Mammary epithelial cell (primary cell): ENCODE measurements at places on chromosomes 6 and 20. TPM values are rescaled to one million over a fixed set of nuclear protein-coding genes. Genes with fewer than 3 reads are reported as not detected.

DNA sequence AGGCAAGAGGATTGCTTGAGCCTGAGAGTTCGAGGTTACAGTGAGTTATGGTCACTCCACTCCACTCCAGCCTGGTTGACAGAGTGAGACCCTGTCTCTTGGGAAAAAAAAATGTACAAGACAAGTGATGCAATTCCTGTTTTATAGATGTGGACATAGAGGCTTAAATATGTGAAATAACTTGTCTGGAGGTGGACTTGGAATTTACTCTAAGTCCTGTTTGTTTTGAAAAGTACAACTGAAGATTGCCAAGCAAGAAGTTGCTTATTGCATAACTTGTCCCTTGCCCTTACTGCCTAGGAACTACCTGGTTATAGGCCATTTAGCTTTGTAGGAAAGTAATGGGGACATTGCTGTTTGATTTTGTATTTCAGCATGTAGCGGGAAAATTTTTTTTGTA, 26.0 kb upstream of the ADIG start:
- no peak for DNase-seq

- peak; percentile 77 for DNase-seq
These were observed 9.4 kb upstream of the KHDC1L start for GRCh38 chr6:73234733-73235132.

BMP6 gene
- 4.2 TPM for polyA plus RNA-seq

DNA sequence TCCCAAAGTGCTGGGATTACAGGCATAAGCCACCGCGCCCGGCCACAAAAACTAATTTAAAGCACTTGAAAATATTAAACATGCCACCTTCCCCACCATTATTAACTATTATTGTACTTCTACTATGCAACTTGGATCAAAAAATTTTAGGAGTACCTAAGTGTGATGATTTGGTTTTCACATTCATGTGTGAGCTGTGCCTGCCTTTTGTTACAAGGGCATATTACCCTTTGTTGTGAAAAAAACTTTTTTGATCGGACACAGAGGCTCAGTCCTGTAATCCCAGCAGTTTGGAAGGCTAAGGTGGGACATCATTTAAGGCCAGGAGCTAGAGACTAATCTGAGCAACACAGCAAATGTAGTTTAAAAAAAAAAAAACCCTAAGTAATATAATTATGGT, 17.1 kb downstream of the ROMO1 start:
- no peak for DNase-seq

DNA sequence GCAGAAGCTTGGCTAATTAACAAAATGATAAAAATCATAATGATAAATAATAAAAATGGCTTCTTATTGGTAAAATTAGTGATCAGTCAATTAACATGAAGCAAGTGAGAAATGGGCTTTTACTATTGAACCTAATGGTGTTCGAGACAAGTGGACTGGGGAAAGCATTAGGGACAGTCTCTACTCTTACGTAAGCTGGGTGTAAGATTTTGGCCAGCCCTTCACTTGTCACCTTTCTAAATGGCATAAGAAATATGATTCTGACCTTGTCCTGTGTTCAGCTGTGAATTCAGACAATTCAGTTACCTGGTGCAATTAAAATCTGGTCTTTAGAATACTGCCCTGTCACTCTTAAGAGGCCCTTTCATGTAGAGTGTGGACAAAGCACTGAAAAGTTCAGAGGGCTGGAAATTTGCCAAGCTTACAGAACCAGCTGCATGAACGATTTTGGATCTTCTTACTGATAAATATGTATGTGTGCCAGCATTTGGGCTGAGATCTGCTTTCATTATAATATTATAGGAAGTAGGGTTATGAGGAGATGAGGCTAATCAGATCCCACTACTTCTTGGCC, 115.9 kb downstream of the QRSL1 start:
- DNase-seq: no peak

FGD2 gene
- not detected for polyA plus RNA-seq

DNA sequence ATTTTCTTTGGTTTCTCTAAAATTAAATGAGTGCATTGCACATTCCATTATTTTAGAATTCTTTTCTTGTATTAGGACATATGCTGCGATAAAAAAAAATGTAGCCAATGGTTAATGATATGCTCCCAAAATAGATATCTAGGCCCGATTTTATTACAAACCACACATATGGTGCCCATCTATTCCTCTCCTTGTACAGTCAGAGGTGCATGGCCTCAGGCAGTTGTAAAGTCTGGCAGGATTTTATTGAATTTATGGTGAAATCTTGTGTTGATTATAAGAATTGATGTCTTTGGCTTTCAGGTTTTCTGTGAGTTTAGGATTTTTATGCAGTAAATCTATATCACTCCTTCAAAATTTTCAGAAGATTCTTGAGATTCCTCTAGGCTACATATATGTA, 192.2 kb downstream of the RFPL4B start:
- no peak for DNase-seq

- DNase-seq: peak; percentile 19
These were observed 29.9 kb upstream of the MTRF1L start for GRCh38 chr6:153032255-153032882.

CFAP61 gene
- polyA plus RNA-seq: 0.07 TPM

GRCh38 chr20:21395666-21396598, 1.4 kb downstream of the NKX2-4 start:
- peak; percentile 25 for DNase-seq

DNA sequence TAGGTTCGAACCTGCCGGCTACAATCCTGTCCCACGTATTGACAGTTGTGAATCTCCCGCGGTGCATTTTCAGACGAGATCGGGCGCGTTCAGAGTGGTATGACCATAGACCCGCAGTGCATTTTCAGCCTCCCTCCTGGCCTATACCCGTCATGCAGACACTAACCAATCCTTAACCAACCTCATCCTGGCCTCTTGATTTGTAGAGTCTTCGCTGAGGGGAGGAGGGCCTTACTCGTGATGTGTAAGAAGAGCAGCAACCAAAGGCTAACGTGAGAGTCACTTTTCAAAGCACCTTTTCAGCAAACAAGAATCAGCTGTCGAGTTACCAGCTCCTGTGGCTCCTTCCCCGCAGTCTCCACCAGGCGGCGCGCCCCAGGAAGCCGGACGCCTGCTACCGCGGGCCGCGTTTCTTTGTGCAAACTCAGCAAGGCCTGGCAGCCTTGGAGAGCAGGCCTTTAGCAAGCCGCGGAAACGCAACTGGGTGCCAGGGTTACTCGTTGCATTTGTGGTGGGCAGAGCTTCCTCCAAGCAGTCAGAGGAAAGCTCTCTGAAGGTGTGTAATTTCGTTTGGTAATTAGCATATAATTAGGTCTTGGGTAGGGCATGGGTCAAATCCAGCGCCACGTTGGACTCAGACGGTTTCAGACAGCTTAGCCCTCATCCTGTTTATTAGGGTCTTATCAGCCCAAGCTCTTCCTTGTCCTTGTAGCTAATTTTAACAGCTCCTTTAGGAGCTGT, 139.8 kb downstream of the OR2B2 start:
- peak; percentile 90 for DNase-seq

- peak; percentile 46 for DNase-seq
These were observed 28.9 kb downstream of the CDH26 start for GRCh38 chr20:59987135-59987534.

DNA sequence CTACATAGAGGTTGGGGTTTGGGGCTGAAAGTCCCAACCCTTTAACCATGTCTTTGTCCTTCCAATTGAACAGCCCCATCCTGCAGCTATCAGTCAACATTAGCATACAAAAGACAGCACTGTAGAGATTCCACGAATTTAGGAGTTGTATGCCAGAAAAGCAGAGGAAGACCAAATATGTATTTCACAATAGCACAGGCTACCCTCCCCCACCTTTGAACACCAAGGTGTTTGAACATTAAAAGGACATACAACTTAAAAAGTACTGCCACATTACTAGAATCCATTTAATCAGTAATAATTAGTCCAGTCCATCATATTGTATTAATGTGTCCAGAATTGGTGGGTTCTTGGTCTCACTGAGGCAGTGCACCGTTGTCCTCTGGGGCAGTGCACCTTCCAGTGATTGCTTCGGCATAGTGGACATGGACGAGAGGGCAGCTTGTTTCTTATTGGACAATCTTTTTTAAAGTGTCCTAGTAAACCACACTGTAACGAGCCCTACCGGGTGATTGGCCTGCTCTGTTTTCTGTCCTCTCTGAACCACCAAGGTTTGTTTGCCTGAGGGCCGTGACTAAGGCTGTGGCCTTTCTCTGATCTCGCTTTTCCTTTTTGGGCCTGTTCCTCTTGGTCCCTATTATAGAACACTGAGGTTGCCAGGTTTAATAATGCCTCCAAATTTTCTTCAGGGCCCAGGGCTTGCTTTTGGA, 36.4 kb downstream of the GSTA4 start:
- DNase-seq: no peak

- no peak for DNase-seq
These were observed 68.3 kb downstream of the NOL4L start for GRCh38 chr20:32516583-32517517.

- peak; percentile 79 for DNase-seq
These were observed 17.5 kb downstream of the TMEM244 start for GRCh38 chr6:129843573-129843972.
